LHCN-M2 (cell line): ENCODE measurements at places on chromosomes 11 and 22.

DNA sequence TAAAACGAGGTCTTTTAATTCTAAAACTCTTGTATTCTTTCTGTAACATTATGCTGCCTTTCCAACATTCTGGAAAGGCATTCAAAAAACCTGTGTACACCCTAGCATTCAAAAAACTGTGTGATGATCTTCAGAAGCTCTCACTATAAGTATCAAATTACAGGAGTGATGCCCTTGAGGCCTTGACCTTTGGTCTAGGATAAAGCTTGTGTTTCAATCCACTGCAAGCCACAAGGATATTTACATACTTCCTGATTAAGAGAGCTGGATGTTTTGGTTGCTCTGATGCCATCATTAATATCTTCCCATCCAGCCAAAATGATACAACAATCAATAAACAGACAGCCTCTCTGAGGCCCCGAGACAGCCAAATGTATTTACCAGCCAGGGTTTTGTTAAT is 11.9 kb downstream of the CLPB start:
- no peak for DNase-seq

- DNase-seq = no peak
Measured at GRCh38 chr11:105208019-105208418, 68.5 kb upstream of the CARD18 start.

- peak; percentile 96 for DNase-seq
Measured at GRCh38 chr11:65422633-65423515, at the start of gene NEAT1. Gene NEAT1 (plus strand): TSS chr11:65422798.

DNA sequence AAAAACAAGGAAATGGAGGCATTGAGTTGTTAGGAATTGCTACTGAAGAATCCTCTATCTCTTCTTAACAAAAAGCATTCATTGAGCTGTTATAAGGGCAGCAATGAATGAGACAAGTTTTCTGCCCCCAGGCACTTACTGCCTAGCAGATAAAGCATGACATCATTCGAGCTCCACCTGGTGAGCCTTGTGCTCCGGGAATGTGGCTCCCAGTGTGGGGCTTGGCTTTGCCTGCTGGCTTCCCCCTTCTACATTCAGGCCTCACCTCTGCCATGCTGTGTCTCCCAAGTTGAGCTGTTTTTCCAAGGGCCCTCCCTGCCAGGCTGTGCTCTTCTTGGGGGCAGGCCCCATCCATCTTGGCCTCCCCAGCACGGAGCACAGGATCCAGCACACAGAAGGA is 56.9 kb upstream of the EIF3D start:
- no peak for DNase-seq

DNA sequence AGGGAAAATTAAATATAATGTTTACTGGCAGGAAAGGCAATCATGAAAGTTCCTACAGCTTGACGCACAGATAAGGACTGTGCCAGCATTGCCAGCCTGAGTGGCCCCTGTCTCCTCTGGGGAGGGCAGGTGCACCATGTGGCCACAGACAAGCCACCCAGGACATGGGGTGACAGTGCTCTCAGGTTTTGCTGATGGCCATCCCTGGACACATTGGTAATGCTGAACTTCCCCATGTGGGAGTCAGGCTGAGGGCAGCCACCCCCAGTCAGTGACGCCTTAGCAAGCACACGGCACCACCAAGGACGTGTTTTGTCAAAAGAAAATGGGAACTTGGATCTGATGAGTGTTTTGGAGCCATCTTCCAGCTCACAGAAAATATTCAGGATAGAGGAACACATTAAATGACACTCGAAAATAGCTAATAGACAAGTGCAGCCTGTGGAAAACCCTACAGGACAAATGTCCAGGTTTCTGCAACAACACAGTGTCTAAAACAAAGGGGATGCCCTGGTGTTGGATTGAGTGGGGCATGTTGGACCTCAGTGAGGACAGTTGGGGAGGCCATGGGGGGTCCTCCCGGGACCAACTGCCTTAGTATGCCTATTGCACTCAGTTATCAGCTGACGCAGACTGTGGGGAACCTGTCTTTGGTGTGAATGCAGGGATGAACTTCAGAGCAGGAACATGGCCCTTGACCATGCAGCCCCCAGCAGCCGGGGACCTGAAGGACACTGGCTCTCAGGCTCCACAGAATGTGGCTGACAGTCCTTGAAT is 1450.5 kb downstream of the BRD1 start:
- DNase-seq = no peak
